ELF-1 (cell line): ENCODE measurements at places on chromosomes 6 and 20.

DNA sequence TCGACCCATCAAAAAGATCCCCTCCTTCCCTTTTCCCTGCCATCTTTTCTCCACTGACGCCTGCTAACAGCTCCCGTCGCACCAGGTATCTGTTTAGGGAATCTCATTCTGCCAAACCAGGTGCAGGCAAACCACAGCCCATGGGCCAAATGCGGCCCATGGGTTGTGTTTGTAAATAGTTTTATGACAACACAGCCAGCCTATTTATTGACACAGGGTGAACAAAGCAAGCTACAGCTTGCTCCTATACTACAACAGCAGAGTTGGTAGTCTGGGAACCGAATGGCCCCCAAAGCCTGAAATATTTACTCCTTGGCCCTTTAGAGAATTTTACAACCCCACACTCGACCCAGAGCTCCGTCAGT is 16.4 kb downstream of the NFATC2 start:
- no peak for DNase-seq

GRCh38 chr20:63873477-63873971 is 8.5 kb downstream of the TPD52L2 start:
- no peak for DNase-seq

DNA sequence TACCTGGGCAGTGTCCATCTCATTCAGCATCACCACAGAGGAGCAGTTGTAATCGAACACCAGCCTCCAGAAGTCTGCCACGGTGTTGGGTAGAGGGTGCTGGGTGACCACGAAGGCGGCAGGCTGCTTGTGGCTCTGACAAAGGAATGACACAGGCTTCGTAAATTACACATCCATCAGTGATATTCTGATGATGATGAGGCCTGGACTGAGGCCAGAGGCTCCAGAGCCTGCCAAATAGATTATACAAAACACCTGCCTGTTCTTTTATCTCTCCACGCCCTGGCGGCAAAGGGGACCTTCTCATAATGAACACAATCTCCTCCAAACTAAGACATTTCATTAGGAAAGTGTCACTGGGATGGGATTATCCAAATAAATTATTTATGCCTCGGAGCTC is 480.2 kb upstream of the CHD6 start:
- no peak for DNase-seq

DNA sequence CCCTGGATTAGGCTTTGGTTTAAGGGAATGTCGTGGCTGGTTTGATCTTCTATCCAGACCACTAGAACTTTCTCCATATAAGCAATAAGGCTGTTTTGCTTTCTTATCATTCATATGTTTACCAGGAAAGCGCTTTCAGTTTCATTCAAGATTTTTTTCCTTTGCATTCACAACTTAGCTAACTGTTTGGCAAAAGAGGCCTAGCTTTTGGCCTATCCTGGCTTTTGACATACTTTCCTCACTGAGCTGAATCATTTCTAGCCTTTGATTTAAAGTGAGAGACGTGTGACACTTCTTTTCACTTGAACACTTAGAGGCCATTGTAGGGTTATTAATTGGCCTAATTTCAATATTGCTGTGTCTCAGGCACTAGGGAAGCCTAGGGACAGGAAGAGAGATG is 1.7 kb upstream of the FAM50B start:
- no peak for DNase-seq

DNA sequence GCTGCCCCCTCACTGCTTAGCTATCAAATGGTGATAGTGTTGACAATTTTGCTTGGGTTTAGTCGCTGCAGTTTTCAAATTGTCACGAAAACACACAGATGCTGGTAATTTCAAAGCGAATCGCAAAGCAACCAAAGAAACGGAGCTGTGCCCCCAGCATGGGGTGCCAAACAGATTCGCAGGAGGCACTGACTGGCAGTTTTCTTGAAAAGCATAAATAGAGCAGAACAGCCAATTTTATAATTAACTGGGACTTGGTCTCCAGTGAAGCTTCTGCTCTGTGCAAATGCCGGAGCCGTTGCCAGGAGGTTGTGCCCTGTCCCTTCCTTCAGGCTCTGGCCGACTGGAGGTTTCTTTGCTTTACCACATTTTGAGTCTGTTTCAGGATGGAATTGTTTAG is 18.8 kb downstream of the ARHGAP40 start:
- DNase-seq, result no peak

GRCh38 chr20:56985066-56985685 is 281.3 kb downstream of the BMP7 start:
- no peak for DNase-seq

DNA sequence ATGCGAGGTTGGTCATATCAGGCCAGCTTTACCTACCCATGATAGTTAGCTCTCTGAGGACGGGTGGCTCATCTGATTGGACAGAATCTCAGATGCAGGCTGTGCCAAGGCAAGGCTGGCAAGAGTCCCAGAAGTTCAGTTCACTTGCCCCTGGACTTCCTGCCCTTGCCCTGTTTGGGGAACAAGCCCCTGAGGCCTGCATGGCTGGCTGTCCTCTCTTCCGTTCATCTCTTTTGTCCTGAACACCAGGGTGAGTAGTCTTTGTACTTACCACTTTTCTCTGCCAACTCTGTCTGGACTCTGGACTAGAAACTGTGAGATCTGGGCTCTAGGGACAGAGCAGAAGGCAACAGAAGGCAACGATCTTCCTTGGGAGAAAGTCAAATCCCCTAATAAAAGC is 769.9 kb downstream of the QKI start:
- DNase-seq, result no peak

DNA sequence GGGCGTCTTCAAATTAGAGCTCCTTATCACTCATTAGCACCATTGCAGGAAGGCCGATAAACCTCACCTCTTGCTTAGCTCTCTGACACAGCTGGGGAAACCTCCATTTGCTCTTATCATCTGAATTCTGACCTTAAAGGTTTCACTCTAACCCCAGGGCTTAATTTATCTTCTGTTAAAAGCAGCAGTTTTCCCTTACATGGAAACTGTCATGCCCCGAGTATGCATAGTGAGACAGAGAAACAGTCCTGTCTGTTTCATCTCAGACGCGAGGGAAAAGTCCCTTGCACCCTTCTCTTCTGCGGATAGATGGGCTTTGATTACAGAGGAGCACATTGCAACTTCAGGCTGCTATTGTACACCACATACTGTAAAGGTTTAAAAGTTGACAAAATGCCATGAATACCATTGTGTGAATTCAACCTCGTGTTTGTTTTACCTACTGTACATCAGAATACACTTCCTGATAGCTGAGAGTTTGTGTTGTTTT is 191.5 kb upstream of the BMP2 start:
- DNase-seq, result peak; percentile 46

GRCh38 chr20:41142919-41143318 is 5.6 kb downstream of the PLCG1 start:
- no peak for DNase-seq

GRCh38 chr6:80148220-80148619 is 41.7 kb downstream of the BCKDHB start:
- no peak for DNase-seq

- DNase-seq, result no peak
These were observed 368.1 kb upstream of the MARCKS start for GRCh38 chr6:113488812-113489685.

- DNase-seq, result no peak
These were observed 72.7 kb downstream of the ELOVL4 start for GRCh38 chr6:79874531-79875134.

GRCh38 chr20:61186771-61187472 is 65.1 kb upstream of the CDH4 start:
- DNase-seq, result no peak

DNA sequence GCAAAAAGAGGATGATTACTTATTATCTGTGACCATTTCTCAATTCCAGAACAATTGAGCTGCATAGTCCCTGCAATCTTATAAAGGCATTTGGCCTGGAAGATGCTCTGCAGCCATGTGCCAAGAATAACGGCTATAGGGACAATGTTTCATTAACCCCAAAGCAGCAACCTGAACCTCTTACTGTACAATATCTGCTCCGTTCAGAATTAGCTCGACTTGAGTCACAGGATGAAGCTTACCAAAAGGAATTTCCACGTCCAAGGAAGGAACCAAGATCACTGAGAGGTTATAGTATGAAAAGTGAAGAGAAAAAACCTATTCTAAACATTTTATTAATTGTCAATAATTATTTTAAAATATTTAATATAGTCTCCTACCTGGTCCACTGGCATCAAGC is 167.3 kb upstream of the GMDS start:
- no peak for DNase-seq

DNA sequence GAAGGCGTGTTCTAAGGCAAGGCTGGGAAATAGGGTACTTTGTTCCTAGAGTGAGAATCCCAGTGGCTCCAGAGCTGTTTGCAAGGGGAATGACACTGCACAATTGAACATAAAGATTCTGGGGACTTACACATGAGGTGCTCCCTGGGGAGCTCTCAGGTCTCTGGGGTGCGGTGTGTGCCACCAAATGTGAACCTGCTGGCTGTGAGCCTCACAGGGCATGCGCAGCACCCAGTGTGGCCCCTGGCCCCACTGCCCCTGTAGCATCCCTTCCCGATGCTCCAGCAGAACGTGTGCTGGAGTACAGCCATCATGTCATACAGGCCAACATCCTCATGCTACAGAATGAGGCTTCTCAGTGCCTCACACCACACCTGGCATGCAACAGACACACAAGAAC is 68.2 kb downstream of the TOX2 start:
- no peak for DNase-seq

- no peak for DNase-seq
These were observed 628.0 kb upstream of the ID4 start for GRCh38 chr6:19209202-19209601.

- DNase-seq, result no peak
These were observed 46.2 kb downstream of the SLC22A1 start for GRCh38 chr6:160167604-160168399.

GRCh38 chr20:59645761-59646171 is 41.4 kb downstream of the PHACTR3 start:
- no peak for DNase-seq

- DNase-seq, result no peak
These were observed 183.8 kb upstream of the TCF21 start for GRCh38 chr6:133705066-133705465.

DNA sequence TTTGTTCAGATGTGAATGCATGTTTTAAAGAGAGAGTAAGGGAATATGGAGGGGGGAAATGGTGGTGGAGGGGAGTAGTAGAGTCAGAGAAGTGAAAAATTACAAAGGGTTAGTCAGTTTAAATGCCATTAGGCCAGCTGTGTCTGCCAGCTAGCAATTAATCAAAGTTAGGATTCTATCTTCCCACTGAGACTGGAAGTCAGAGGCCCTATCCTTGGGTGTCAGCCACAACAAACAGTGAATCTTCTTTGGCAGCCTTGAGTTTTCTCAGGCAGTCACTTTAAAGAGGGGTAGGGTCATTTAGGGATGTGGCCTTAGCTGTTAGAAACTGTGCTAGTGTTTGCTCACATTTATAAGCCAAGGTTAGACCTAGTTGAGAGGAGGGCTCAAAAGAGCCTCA is 120.5 kb upstream of the BTBD3 start:
- DNase-seq, result no peak

GRCh38 chr20:20466341-20466879 is 98.5 kb downstream of the INSM1 start:
- DNase-seq, result no peak

DNA sequence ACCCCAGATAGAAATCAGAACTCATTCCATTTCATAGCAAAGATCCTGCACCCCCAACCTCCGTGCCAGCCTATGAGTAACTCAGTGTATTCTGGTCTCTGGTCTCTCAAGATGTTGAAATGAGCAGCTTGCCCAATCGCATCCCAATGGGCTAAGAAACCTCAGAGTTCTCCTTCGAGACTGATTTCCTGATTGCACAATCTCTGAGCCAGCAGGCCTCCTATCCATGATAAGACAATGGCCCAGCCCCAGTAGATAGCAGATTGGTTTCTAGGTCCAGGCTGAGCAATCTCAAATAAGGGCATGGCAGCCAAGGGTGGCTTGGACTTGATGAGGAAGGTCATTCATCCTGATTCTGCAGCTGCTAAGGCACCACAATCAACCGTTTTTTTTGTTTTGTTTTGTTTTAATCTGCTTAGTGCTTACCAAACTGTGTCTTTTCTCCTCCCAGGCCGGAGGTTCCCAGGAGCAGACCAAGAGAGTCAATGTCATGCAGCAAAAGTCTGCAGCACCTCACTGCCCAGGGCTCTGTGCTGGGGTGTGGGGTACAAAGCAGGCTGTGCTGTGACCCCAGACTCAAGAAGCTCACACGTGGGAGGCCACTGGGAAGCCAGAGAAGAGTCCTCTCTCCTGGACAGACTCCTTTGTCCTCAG is 125.1 kb upstream of the NXT1 start:
- DNase-seq, result no peak

- no peak for DNase-seq
These were observed 27.9 kb upstream of the BMP6 start for GRCh38 chr6:7697820-7698623.

GRCh38 chr6:160269771-160270170 is 11.2 kb upstream of the SLC22A2 start:
- DNase-seq, result no peak

DNA sequence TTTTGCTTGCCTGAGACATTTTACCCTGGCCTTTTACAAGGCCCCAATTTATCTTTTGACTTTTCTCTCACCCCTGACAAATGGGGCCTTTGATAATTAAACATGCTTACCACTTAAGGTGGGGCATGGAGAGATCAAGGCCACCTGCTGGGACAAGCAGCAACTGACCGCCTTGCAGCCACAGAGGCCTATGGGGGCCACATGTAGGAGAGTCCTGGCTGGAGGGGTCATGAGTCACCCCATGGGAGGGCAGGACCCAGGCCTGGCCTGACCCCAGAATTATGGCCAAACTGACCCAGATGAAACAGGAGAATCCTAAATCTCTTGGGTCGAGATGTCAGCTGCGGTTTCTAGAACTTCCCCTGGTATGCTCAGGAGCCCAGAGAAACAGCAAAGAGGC is 8.5 kb upstream of the OCSTAMP start:
- no peak for DNase-seq

- DNase-seq, result no peak
These were observed 398.0 kb downstream of the BTBD3 start for GRCh38 chr20:12315652-12316051.

DNA sequence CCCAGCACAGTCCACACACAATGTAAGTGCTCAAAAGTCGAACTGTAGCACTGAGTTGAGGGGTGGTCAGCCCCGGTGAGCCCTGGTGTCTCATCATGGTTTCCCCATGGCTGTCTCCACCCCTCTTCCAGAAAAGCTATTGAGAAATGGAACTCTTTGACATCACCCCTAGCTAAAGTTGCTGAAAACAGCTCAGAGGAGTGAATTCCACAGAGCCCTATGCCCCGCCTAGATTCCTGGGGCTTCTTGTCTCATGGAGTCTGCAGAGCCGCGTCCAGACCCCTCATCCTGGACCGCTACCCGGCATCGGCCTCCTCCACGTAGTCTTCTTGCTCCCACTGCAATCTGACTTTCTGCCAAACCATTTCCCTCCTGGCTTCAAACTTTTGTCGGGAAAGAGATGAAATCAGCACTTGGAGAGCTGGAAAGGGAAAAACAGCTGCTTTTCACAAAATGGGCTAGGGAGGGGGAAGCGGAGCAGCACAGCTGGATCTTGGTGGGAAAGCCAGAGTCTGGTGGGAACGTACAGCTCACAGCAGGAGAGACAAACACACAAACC is 132.2 kb downstream of the SNX5 start:
- peak; percentile 65 for DNase-seq

GRCh38 chr6:1068068-1068467 is 243.8 kb upstream of the FOXQ1 start:
- DNase-seq, result no peak
